ENCODE measurements at places on chromosomes 4 and X.

DNA sequence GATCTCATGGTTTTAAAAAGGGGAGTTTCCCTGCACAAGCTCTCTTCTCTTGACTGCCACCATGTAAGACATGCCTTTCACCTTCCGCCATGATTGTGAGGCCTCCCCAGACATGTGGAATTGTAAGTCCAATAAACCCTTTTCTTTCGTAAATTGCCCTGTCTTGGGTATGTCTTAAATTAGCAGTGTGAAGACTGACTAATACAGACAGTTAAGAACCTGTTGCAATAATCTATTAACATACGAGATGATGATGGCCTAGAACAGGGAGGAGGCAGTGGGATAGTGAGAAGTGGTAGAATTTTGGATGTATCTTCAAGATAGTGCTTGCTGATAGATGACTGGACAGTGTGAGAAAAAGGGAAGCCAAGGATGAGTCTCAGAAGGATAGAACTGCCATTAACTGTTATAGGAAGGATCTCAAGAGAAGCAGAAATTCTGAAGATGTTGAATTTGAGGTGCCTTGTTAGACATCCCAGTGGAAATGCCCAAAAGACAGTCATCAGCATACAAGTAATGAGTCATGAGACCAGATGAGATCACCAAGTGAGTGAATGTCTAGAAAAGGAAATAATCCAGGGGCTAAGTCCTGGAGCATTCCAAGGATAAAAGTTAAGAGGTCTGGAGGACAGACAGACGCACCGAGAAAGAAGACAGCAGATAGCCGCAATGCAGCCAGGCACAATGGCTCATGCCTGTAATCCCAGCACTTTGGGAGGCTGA lies 38.8 kb upstream of the UGDH start:
- DNase-seq, result no peak

DNA sequence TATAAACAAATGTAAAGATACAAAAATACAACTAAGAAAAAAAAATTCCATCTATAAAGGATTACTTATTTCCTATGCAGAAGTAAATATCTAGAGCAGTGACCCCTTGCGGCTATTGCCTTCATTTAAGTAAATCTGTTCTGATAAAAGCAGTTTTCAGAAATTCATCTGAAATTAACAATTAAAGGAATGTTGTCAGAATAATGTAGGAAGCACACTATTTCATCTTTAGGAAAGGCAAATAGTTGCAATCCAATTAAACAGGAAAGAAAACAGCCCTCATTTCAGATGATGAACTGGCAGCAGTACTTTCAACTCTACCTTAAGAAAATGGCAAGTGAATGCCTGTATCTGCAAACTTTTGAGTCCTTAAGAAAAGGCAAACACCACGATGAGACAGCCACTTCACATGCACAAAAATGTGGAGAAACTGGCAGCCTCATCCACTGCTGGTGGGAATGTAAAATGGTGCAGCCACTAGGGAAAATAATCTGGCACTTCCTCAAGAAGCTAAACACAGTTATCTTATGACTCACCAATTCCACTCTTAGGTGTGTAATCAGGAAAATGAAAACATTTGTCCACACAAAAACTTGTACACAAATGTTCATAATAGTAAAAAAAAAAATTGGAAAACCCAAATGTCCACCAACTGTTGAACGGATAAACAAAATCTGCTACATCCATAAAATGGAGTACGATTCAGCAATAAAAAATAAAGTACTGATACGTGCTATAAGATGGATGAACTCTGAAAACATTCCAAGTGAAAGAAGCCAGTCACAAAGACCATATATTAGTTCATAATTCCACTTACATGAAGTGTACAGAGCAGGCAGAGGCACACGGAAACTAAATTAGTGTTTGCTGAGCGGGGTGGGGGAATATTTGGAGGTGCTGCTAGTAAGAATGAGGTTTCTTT lies 2.0 kb upstream of the THAP9 start:
- DNase-seq, result no peak

DNA sequence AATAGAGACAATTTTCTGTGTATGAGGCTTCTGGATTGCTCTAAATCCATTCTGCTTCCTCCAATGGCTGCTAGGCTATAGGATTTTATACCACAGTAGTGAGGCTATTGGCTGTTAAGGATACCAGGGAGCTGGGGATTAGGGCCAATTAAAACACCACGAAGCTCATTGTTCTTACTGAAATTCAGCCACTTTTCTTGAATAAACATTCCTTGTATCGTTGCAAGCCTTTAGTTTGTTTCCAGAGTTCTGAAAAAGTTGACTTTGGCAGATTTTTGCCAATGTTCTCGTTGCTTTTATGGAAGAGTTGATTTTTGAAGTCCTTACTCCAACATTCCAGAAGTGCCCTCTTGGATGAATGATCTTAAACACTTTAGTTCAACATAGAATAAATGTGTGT lies 238.4 kb upstream of the TEX13A start:
- no peak for DNase-seq

- DNase-seq, result no peak
Observed at GRCh38 chr4:151987606-151988005, 226.8 kb upstream of the GATB start.

GRCh38 chrX:18654875-18655836 lies 16.8 kb downstream of the RS1 start:
- DNase-seq, result no peak

- DNase-seq, result no peak
Observed at GRCh38 chrX:107154787-107155620, 36.4 kb upstream of the RBM41 start.

DNA sequence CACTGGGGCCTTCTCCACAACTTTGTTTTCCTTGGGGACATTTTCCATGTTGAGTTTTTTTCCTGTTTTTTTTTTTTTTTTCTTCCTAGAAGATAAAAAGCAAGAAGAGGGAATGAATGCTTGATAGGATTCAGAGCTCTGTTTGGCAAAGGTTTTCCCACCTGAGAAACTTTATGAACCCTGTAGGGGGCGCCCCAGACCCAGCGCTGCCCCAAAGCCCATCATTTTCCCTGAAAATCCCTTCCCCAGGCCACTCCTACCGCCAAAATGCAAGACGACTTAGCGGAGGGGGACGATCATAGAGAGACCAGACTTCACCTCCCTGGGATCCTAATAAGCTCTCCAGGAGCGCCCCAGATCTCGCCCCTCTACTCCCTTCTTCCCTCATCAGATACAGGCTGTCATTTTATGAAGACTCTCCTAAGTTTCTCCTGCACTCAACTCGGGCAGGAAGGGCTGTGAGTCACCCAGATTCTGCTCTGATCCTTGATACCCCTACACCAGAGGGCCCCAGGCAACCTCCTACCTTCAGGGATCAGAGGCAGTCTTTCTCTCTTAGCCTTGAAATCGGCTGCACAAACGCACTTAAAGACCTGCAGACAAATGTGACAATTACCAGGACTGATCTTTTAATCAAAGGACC lies 1.4 kb downstream of the BEX5 start:
- DNase-seq, result no peak

DNA sequence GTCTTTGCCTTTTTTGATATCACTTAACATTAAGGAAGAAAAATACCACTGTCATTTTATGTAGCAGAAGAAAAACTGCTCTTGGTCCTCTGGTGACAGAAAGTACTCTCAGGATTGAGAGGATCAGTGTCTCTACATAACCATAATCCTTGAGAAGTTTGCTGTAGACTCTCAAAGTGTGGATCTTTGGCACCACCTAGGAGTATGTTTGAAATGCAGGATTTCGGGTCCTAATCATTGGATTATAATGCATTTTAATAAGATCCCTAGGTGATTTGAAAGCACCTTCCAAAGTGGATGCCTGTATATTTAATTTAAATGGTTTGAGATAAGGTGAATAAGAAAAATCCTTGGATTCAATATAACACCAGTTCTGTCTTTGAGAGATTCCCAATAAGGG lies 23.2 kb downstream of the MOB1B start:
- DNase-seq, result no peak

- DNase-seq, result no peak
Observed at GRCh38 chr4:88021824-88022223, 14.4 kb downstream of the PKD2 start.

GRCh38 chr4:7549866-7550265 lies 115.1 kb upstream of the PSAPL1 start:
- no peak for DNase-seq

DNA sequence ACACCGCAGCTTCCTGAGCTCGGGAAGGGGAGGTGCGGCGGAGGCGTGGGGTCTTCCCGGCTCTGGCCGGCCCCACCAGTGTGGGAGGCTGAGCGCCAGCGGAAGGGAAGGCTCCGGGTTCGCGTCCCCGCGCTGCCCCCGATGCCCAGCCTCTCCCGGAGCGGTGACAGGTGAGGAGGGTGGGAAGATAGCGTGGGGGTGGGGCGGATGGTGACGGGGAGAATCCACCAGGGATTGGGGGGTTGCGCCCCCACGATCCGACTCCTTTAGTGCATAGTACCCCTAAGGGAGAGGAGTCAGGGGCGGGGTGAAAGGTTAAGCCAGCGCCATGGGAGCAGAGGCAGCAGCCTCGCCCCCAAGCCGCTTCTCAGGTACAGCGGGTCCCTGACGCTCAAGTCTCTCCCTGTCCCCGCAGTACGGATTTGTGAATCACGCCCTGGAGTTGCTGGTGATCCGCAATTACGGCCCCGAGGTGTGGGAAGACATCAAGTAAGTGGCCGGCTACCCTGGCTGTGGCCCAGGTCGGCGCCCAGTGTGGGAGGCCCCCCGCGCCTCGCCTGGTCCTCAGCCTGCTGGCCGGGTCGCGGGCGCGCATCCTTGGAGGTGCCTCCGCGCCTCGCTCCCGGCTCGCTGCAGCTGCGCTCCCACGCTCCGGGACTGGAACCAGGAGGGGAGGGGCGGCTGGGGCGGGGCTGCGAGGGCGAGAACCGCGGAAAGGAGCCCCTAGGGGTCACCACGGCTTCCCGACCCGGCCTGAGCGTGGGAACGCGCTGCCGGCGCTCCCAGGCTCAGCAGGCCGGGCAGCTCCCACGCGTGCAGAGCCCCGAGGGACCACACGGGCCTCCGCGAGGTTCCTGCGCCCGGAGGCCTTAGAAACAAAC lies 791 bp downstream of the GUCY1B1 start:
- DNase-seq, result no peak

- no peak for DNase-seq
Observed at GRCh38 chr4:159308566-159309340, 205.9 kb downstream of the RAPGEF2 start.

- no peak for DNase-seq
Observed at GRCh38 chr4:38911257-38911656, 43.7 kb downstream of the FAM114A1 start.

DNA sequence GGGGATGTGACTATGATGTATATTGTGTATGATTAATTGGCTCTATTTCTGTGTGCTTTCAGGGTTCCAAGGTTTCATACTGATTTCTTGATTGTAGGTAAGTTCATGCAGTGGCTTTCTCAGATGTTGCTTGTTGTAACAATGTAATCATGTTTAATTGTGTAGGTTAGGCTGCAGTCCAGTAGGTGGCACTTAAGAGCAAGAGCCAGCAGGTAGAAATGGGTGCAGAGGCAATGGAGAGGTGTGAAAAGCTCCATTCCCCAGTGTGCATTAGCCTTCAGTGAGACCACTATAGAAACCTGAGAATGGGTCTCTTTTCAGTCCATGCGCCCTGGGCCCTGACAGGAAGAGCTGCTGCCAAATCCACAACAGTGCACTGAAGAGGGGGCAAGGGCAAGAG lies 28.2 kb downstream of the DCAF12L2 start:
- no peak for DNase-seq

GRCh38 chr4:141636771-141637460 lies 533 bp downstream of the IL15 start:
- DNase-seq, result no peak

DNA sequence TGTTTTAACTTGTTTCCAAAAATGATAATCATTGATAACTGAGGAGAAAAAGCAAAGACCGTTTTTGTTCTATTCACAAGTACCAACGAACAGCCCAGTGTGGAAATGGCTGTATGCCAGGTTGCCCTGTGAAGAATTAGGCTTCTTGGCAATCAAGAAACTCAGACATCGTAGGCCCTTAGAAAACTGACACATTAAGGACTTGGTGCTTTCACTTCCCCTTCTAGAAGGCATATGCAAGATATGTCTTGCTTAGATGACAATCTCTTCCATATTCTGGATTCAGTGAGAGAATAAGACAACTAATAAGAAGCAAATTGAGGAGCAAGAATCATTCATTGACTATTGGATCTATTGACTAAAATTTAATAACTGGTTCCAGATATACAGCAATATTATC lies 56.6 kb downstream of the ANAPC10 start:
- no peak for DNase-seq

- DNase-seq, result no peak
Observed at GRCh38 chrX:68571610-68572311, 72.9 kb downstream of the YIPF6 start.

GRCh38 chr4:132094017-132094416 lies 1055.1 kb upstream of the PCDH10 start:
- no peak for DNase-seq

DNA sequence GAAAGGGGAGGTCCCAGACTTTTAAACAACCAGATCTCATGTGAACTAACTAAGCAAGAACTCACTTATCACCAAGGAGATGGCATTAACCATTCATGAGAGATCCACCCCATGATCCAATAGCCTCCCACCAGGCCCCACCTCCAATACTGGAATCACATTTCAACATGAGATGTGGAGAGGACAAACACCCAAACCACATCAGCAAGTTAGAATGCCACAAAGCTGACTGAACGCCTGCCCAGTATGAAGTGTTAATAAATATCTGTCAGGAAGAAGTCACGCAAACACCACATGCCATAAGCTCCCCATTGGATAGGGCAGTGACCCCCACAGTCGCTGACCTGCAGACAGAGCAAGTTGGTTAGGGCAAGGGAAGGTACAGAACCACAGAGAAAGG lies 14.3 kb downstream of the SLC10A6 start:
- DNase-seq, result no peak

GRCh38 chr4:42953321-42953720 lies 60.8 kb downstream of the GRXCR1 start:
- DNase-seq, result no peak

- no peak for DNase-seq
Observed at GRCh38 chr4:2843941-2844584, 419 bp downstream of the ADD1 start.

DNA sequence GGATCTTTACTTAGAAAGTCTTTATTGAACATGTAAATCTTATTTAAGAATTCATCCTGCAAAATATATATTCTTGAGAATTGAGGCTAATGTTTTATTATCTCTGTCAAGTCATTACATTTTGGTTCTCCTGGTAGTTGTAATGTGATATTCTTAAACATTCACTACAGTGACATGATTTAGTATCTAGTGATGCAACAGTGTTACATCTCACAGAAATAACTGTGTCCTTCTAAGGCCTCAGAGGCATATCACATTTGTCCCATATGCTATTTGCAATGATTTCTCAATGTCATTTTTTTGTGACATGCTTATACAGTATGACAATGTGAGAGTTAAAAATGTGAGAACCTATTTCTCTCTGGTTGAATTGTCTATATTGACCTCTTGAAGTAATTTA lies 34.1 kb downstream of the PRRG1 start:
- DNase-seq, result no peak

GRCh38 chrX:72203421-72203820 lies 21.9 kb downstream of the PIN4 start:
- DNase-seq, result no peak

- DNase-seq, result no peak
Observed at GRCh38 chr4:78137532-78137931, 80.4 kb downstream of the FRAS1 start.

- no peak for DNase-seq
Observed at GRCh38 chrX:149131774-149132173, 373.3 kb downstream of the IDS start.

Measured in stimulated activated CD8-positive, alpha-beta memory T cell treated with anti-CD3 and anti-CD28 coated beads, Interleukin-2, amount 100 ng/mL, for 1 hour (primary cell).